ENCODE measurements at places on chromosomes 1 and 21. TPM values are rescaled to one million over a fixed set of nuclear protein-coding genes. Genes with fewer than 3 reads are reported as not detected.
A peak's percentile ranks its signal among the peaks of the same experiment; 100 is the strongest.

Gene AMPD1
- not detected for total RNA-seq

DNA sequence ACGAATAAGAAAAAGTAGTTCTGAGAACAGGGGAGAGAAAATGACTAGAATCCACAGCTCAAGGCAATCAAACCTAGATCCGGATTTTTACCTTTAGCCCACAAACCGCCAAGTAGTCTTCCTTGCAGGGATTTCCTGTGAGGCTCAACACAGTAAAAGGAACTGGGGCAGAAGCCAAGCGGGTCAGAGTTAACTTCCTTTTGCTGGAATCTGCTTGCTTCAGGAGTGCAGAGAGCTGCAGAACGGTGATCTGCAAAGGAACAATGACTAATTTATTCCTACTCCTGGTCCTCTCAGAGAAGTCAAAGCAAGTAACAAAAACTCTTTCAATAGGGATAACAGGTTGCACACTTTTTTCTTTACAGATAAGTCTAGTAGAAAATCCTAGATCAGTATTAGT lies 53.4 kb downstream of the UBR4 start:
- H3K4me3 ChIP-seq, result no peak overlapping the region
- H3K4me1 ChIP-seq, result no peaks in the 10 kb centered on the region
- peak overlapping the region; percentile 46 for H3K27ac ChIP-seq

Gene TFAP2E
- 2.6 TPM for total RNA-seq

DNA sequence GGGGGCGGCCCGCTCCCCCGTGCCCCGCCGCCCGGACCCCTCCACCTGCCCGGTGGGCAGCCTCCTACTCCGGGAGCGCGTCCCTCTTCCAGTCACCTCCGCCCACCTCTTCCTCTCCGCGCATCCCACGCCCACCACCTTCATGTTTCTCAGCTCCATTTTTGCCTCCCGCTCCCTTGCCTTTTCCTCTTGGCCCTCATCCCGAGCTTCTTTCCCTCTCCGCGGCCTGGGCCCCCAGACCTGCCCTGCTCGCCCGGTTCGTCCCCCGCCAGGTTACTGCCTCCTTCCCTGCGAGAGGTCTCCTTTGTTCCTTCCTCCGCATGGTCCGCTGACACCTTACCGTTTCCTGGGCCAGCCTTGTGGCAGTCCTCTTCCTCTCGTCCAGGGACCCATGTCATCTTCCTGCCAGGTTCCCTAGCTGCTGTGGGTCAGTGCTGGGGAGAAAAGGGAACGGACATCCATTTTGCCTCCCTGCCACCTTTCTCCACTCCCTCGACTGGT lies 563 bp downstream of the QSOX1 start:
- no peak for DNase-seq
- H3K36me3 ChIP-seq, result no peaks in the 10 kb centered on the region
- no peaks in the 10 kb centered on the region for H3K27me3 ChIP-seq
- H3K4me1 ChIP-seq, result peaks cover 33% of the 10 kb centered on the region

DNA sequence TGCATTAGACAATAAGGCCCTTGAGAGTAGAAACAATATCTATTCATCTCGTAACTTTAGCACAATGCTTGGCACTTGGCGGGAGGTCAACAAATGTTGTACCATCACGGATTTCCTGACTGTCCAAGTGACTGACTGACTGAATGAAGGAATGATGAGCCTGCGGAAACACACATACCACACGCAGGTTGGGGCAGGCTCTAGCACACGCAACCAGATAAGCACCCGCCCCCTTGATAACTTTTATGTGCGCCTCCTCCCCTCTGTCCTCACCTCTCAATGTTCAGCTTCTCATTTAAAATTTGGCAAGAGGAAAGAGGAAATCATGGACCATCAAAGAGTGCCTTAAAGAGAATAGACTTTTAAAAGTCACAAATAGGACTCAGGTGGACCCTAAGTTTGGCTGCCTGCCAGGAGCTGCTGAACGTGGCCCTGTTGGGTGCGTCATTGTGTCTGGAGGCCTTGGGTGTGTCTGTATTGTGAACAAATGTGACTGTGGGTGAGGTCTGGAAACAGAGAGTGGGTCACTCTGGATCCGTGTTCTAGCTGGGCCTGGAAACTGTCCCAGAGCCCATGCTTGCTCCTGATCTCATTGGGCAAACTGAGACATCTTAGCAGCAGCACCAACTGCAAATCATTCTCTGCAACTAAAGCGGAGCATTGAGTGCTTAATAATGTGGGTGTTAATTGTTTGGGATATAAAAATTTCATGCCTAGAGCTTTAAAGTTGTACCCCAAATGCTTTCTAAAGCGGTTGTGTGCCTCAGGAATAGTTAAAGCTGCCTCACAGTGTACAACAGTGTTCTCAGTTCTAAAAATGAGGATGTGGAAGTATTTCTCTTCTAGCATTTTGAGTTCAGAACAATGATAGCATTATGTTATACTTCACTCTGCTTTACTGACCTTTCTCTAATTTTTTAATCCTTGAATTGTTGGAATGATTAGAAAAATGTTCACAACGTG lies 47.6 kb upstream of the ABCG1 start:
- DNase-seq, result no peak
- no peaks in the 10 kb centered on the region for H3K36me3 ChIP-seq
- H3K4me3 ChIP-seq, result no peak overlapping the region
- H3K27me3 ChIP-seq, result no peaks in the 10 kb centered on the region

DNA sequence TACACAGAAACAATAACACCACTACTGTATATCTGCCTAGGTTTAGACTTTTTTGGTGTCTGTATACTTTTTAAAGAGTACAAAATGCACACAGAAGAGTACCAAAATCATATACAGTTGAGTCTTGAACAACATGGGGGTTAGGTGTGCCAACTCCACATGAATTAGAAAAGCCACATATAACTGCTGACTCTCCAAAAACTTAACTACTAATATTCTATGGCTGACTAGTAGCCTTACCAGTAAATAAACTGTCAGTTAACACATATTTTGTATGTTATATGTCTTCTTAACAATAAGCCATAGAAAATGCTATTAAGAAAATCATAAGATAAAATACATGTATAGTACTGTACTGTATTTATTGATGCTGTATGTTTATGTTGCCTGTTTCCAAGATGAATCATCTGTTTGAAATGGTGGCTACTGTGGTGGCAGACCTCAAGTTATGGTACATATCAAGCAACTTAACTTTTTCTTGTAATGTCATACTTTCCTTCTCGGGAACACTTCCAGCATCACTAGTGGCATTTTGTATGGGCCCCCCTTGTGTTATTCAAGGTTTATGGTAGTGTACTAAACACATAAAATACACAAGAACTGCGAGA lies 71.2 kb downstream of the LHX4 start:
- no peaks in the 10 kb centered on the region for H3K27me3 ChIP-seq
- DNase-seq, result no peak
- H3K4me1 ChIP-seq, result peaks cover 11% of the 10 kb centered on the region
- H3K4me3 ChIP-seq, result no peak overlapping the region
- no peak overlapping the region for H3K27ac ChIP-seq
- peaks cover under 1% of the 10 kb centered on the region for H3K36me3 ChIP-seq

DNA sequence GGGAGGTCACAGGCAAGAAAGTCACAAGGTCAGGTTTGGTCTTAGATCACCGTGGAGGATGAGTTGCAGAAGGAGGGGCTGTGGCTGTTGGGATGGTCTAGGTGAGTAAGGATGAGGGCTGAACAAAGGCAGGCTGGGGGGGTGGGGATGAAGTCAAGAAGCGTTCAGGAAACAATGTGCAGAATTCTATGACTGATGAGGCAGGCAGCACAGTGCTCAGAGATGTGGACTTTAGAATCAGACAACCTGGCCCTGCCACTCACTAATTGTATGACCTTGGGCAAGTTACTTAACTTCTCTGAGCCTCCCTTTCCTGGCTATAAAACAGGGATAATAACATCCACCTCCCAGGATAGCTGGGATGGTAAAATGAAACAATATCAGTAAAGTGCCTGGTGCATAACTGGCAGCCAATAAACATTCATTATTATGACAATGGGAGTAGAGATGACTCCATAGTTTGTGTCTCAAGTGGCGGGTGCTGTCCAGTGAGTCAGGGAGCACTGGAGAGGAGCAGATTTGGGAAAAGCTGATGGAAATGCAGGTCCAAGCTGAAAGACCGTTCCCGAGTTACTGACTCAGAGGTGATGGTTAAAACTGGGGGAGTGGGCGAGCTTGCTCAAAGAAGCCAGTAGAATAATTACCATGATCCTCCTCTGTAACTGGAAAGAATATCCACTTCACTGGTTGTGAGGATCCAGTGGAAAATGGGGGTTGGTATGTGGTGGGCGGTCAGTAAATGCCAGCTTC lies 2.1 kb downstream of the TIE1 start:
- H3K4me1 ChIP-seq, result peaks cover 2% of the 10 kb centered on the region
- no peak overlapping the region for H3K27ac ChIP-seq
- no peak overlapping the region for H3K4me3 ChIP-seq

Gene LDLRAP1
- total RNA-seq, result 361 TPM

- H3K27ac ChIP-seq, result no peak overlapping the region
- no peak overlapping the region for H3K4me3 ChIP-seq
- DNase-seq, result no peak
- H3K27me3 ChIP-seq, result peaks cover 22% of the 10 kb centered on the region
These were observed 16.8 kb upstream of the ETV3 start for GRCh38 chr1:157154940-157155514.

DNA sequence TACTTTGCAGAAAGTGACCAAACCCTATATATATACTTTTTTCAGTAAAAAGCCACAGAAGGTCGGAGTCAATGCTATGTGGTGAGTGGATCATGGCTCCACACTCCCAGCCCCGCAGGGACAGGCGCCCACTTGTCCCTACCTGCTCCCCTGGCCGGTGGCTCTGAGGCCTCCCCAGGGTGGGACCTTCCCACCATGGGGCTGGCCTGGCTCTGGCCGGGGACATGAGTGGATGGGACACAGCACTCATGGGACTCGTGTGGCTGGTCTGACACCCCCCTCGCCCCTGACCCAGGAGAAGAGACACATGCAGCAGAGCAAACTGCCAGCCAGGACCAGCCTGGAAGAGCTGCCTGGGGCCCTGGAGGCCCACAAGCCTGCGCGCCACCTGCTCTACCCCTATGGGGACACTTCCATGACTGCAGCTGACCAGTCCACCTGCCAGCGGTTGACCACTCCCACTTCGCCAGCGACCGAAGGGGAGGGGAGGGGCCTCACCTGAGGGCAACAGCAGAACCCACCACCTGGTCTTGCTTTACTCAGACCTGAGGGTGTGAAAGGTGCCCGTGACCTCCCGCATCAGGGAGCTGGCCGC lies 2.2 kb downstream of the SPATC1L start:
- no peak for DNase-seq
- H3K4me1 ChIP-seq, result peaks cover 14% of the 10 kb centered on the region
- H3K27ac ChIP-seq, result no peak overlapping the region
- peak overlapping the region; percentile 18 for H3K4me3 ChIP-seq
- H3K27me3 ChIP-seq, result no peaks in the 10 kb centered on the region

DNA sequence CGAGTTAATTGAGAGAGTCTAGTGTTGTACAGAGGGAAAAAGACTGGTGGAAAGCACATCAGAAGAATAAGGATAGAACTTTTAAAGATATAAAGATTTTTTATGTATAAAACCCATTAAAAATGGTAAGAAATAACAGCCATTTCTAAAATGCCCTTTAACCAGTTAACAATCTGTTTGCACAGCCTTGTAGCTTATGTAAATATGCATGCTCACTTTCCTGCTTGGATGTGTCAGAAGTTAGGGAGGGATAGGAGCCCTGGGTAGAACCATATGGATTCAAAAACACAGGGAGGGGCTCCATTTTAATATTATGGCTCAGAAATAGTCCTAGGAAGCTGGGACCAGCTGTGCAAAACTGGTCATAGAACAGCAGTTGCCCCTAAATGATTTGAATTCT lies 4.5 kb upstream of the EDEM3 start:
- peaks cover 10% of the 10 kb centered on the region for H3K4me1 ChIP-seq
- H3K27me3 ChIP-seq, result peaks cover 6% of the 10 kb centered on the region
- H3K27ac ChIP-seq, result no peak overlapping the region
- DNase-seq, result no peak
- no peaks in the 10 kb centered on the region for H3K36me3 ChIP-seq
- H3K4me3 ChIP-seq, result no peak overlapping the region

DNA sequence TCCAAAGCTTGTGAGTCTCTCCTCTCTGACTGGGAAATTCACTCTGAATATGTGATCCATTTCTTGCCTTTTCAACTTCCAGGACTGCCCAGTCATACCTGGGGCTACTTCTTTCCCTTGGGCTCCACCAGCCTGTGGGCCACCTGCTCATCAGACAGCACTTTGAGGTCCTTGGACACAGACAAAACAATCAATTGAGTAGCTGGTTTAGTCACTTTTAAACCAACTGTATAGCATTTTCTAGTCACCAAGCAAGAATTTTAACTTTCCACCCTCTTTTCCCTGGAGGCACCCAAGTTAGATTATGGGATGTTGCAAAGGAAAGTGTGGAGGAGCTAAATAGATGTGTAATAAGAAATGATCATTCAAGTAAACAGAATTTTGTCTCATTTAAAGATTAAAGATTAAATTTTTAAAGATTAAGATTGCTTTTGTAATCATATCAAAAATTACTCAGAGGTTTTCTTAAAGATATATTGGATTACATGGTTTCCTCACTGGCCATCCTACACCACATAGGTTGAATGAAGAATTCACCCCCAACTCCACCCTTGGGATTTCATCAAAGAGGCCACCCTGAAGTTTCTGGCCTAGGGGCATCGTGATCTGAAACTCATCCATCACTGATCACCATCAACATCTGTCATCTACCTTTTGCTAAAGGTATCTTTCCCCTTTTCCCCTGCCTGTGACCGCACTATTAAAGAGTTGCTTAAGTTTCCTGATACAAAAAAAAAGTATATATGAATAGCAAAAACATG lies 219.2 kb upstream of the NR5A2 start:
- H3K27ac ChIP-seq, result no peak overlapping the region
- H3K4me1 ChIP-seq, result no peaks in the 10 kb centered on the region
- H3K36me3 ChIP-seq, result no peaks in the 10 kb centered on the region

Gene CAMK2N1
- 5.0 TPM for total RNA-seq

Gene PTAFR
- total RNA-seq, result 1.1 TPM

DNA sequence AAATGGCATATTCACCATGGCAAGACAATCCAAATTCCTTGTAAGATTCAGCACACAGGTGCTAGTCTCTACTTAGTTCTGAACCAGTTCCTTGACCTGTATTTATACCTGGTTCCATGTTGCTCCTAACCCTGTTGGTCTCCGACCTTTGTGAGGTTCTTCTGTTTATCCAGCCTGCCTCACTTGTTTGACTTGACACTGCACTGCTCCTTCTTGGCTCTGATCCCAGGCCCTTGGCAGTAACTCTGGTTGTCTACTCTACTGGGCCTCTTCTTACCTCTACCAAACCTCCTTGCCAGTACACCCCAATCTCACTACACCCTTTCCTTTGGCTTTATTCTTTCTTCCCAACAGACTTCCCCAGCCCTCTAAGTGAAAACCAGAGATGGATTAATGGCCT lies 419.4 kb upstream of the USP24 start:
- H3K4me1 ChIP-seq, result no peaks in the 10 kb centered on the region
- no peaks in the 10 kb centered on the region for H3K36me3 ChIP-seq
- no peak overlapping the region for H3K4me3 ChIP-seq
- no peak overlapping the region for H3K27ac ChIP-seq

GRCh38 chr1:20137604-20138003 lies 1.5 kb upstream of the PLA2G2F start:
- no peak overlapping the region for H3K4me3 ChIP-seq
- no peak for DNase-seq
- peaks cover 26% of the 10 kb centered on the region for H3K27me3 ChIP-seq
- no peak overlapping the region for H3K27ac ChIP-seq
- H3K4me1 ChIP-seq, result peaks cover 2% of the 10 kb centered on the region
- no peaks in the 10 kb centered on the region for H3K36me3 ChIP-seq

Gene LRP8
- total RNA-seq, result 11.7 TPM

Gene LIN28A
- not detected for total RNA-seq

Gene OR10Z1
- total RNA-seq, result not detected

Gene SHISA4
- total RNA-seq, result 0.77 TPM

Gene DAB1
- 0.16 TPM for total RNA-seq

Gene ZBTB48
- 73.2 TPM for total RNA-seq

GRCh38 chr1:88060112-88060673 lies 623.9 kb upstream of the PKN2 start:
- H3K4me3 ChIP-seq, result no peak overlapping the region
- no peaks in the 10 kb centered on the region for H3K27me3 ChIP-seq
- H3K36me3 ChIP-seq, result no peaks in the 10 kb centered on the region
- H3K27ac ChIP-seq, result no peak overlapping the region

Gene GPATCH4
- 45.1 TPM for total RNA-seq
